Omental fat pad (tissue), 4 donors: ENCODE measurements at places on chromosomes 12 and 14.

DNA sequence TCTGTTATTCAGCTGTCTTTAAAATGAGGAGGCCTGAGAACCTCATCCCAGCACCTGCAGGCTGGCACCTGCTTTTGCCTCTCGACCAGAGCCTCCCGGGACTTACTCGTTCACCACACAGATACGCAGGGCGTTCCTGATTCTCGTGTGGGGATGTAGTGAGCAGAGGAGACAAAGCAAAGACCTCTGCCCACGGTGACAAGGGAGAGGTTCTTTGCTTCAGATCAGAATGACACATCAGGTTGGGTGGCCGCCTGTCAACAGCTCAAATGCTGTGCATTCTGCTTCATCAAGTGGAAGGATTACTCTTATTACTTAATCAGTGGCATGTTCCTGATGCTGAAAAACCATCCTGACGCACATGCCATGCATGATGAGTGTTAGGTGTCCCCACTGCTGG, 24.4 kb downstream of the DEGS2 start:
- DNase-seq = no peak

DNA sequence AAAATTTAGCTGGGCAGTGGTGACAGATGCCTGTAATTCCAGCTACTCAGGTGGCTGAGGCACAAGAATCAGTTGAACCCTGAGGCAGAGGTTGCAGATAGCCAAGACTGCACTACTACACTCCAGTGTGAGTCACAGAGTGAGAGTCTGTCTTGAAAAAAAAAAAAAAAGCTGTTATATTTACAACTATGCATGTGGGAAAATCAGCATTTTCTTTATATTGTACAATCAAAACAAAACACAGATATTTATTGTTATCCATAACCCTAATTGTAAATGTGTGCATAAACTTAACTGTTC, 12.5 kb downstream of the C1R start:
- DNase-seq = no peak

- no peak for DNase-seq
Observed at GRCh38 chr12:94795520-94795919, 145.2 kb upstream of the TMCC3 start.

GRCh38 chr12:47193066-47193465, 113.3 kb upstream of the AMIGO2 start:
- DNase-seq = no peak

- no peak for DNase-seq
Observed at GRCh38 chr14:102150744-102151143, 11.0 kb downstream of the WDR20 start.

DNA sequence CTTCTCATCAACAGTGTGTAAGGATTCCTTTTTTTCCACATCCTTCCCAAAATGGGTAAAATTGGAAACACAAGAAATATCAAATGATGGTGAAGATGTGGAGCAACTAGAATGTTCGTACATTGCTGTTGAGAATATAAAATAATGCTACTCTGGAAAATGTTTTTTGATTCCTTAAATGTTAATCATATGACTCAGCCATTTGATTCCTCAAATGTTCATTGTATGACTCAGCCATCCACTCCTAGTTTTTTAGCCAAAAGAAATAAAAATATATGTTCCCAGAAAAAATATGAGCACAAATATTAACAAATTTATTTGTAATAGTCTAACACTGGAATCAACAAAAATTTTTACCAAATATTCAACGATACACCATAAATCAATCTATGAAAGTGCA, 1108.6 kb downstream of the LRFN5 start:
- no peak for DNase-seq

DNA sequence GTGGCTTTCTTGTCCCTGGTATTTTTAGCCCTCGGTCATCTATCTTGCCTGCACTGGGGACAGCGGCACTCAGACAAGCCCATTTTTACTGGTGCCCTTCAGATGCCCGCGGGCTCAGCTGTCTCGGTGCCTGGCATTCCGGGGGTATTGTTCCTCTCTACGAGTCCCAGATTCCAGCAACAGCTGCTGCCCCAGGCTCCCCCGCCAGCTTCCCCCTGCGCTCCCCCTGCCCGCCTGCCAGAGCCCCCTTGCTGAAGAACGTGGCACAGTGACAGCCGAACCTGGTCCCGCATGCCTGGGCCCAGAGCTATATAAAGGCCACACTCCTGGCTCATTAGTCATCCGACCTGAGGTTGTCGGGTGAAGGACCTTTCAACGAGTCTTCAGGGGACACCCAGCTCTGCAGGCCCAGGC, 10.9 kb upstream of the MYL2 start:
- no peak for DNase-seq

GRCh38 chr12:88578276-88579160, 1.8 kb downstream of the KITLG start:
- no peak for DNase-seq

- no peak for DNase-seq
Observed at GRCh38 chr14:37201724-37202123, 4.0 kb downstream of the MIPOL1 start.

DNA sequence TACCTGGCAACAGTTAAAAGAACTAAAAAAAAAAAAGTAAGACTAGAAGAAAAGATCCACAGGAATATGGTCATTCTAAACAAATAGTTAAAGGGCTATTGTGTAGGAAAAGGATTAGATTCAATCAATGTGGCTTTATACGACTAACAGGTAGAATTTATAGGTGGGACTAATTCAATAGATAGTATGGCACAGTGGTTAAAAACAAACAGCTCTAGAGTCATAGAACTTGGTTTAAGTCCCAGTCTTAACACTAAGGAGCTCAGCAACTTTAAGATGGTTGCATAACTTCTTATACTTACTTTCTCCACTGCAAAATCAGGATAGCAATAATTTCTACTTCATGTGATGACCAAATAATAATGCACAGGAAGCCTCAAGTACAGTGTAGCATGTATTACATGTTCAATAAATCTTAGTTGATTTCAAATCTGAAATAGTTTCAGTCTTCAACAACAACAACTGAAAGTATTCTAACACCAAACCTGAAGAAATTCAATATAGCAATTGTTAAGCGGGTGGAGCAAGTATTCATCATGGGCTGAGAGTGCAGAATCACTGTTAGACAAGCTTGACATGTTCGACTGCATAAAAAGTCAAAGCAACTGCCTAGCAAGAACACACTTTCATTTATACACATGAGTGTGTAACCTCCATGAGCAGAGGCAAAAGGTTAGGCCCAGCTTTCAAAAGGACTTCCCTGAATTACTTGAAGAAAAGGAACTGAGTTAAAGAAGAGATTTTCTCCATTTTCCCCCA, 50.4 kb downstream of the ITPR2 start:
- DNase-seq = no peak

- no peak for DNase-seq
Observed at GRCh38 chr12:112172556-112173324, 47.4 kb downstream of the TRAFD1 start.

GRCh38 chr14:80678436-80678835, 263.1 kb downstream of the CEP128 start:
- DNase-seq = no peak

DNA sequence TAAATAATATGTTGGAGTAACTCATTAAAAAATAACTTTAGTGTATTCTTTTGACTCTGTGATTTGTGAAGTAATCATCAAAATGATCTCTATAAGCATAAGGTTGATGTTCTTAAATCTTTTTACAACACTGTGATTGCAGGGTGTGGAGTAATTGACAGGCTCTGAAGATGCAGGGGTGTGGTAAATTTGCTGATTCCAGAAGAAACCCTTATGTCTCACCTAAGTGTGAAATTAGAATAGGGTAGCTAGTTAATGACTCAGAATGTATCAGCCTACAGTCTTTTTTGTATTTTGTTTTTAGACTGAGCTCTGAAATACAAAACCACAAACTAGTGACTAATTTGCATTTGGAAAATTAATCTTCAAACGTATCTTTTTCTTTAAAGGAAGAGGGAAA, 5.9 kb downstream of the PRPF39 start:
- no peak for DNase-seq

- DNase-seq = no peak
Observed at GRCh38 chr12:68344126-68344525, 12.0 kb upstream of the MDM1 start.

DNA sequence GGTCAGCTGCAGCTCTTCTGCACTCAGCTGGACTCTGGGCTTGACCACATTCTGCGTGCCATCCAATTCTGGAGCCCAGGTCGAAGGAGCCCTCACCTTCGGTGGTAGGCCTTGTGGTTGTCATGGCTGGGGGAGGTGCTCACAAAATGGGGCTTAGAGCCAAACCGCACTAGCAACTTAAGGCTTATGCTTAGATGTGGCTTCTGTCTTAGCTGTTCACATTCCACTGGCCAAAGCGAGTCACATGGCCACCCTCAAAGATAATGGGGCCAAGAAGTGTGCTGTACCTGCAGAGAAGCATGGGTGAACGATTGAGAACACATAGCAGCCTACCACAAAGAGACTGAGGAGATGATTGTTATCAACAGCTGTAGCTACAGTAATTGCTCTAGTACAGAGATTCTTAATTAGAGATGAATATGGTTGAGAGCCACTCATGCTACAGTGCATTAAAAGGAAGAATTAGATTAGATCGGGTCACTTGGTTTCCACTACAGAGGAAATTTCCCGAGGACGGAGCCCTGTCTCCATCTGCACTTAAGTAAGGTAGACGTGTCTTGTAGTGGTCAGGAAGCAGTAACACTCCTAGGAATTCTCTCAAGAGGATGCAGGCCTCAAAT, 334.6 kb upstream of the FKBP4 start:
- DNase-seq = no peak

DNA sequence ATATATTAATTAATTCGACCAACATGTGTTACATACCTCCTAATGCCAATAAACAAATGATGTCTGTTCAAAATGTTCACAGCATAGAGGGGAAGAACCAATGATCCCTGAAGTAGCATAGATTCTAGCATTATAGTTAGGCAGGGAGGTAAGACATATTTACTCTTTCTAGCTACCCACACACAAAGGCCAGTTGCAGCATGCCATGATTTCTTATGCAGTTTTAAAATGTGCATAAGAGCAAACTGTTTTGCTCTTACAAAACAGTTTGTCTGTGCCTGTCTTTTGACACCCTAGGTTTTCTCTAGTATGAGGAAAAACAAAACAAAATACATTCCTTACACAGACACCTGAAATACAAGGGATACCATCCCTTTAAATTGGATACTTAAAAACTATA, 61.9 kb downstream of the SLC16A7 start:
- no peak for DNase-seq

DNA sequence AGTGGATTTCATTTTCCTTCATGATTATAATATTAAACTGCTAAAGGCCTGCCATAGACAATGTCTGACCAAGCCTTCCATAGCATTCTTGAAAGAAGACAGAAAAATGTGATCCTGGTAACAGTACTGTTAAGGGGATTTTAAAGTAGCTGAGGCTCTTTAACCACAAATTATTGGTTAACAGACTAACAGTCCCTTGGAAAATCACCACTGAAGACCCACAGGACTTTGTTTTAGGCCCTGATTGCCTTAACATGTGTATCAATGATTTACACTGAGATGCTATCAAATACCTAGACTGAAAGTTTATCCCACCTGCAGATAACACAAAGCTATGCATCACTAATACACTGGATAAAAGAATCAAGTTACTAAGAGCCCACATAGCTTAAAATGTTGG, 6.0 kb downstream of the KRT79 start:
- no peak for DNase-seq

DNA sequence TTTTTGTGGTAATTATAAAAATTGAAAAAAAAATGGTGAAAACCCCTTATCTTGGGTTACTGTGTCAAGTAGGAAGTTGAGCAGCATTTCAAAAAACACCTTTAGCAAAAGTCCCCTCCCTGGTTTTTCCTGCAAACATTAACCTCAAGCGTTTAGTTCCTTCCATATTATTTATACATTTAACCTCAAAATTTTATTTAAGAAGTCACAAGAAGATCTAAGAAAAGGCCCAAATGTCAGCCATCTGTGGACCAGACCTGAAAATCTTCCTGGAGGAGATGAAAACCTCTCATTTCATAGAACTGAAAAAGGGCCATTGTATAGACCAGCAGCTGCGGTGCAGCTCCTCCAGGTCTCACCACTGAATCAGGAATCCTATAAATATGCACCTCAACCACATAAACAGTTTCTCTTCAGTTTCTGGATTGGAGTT, 40.4 kb upstream of the BTG1 start:
- DNase-seq = no peak

GRCh38 chr12:75721796-75722195, 210.4 kb upstream of the KRR1 start:
- no peak for DNase-seq

DNA sequence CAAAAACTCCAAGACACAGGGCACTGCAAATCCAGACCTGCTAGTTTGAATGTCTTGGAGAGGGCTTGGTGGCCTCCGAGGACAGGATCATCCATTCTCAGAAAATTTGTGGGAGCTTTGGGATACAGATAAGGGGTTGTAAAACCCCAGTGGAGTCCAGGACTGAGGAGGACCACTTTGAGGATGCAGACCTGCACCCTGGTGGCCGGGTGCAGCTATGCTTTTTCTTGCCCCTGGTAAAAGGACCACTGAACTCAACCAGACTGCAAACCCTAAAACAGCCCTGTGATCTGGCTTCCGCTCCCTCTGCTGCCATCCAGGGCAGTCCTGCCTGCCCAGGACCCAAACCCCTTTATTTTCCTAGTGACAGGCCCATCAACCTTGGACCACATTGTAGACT, 169.5 kb upstream of the DAAM1 start:
- no peak for DNase-seq

GRCh38 chr14:53517270-53517960, 364.3 kb upstream of the DDHD1 start:
- DNase-seq = no peak

DNA sequence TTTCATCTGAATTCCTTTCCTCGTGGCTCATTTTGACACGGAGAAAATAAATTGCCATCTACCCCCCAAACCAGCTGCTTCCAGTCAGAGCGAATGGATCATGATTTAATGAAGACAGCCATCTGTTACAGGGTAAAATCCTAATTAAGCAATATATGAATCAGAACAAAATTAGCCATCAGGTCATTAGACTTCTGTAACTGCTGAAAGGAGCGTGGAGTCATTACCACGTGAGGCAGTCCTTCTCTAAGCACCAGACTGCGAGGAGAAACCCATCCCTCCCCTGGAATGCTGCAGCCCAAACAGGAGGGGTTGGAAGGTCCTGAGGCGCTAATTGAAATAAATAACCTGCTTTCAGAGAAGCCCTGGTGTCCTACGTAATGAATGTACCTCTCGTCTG, 51.1 kb upstream of the TCL1A start:
- DNase-seq = no peak
